ENCODE measurements at places on chromosomes 16 and 17.

GRCh38 chr17:47675380-47676198 lies 18.4 kb upstream of the TBKBP1 start:
- DNase-seq = no peak

DNA sequence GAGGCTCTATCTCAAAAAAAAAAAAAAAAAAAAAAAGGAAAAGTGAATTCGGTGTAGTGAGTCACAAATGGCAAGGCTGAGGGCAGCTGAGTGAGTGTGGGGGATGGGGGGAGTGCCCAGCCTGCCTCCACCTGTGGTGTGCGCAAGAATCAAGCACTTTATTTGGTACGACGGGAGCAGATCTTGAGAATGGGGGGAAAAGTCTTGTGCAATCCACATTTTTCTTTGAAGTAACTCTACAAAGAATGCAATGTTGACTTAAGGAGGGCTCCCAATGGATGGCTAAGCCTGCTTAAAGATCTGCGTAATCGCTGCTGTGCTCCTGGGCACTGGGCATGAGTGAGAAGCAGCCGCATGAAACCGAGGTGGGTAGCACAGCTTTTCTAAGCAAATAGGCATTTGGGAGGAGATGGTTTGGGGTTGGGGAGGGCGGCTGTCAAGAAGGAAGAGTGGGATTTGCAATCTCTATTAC lies 28.2 kb downstream of the ATP2C2 start:
- no peak for DNase-seq

GRCh38 chr17:38659415-38659814 lies 15.3 kb downstream of the EPOP start:
- no peak for DNase-seq

DNA sequence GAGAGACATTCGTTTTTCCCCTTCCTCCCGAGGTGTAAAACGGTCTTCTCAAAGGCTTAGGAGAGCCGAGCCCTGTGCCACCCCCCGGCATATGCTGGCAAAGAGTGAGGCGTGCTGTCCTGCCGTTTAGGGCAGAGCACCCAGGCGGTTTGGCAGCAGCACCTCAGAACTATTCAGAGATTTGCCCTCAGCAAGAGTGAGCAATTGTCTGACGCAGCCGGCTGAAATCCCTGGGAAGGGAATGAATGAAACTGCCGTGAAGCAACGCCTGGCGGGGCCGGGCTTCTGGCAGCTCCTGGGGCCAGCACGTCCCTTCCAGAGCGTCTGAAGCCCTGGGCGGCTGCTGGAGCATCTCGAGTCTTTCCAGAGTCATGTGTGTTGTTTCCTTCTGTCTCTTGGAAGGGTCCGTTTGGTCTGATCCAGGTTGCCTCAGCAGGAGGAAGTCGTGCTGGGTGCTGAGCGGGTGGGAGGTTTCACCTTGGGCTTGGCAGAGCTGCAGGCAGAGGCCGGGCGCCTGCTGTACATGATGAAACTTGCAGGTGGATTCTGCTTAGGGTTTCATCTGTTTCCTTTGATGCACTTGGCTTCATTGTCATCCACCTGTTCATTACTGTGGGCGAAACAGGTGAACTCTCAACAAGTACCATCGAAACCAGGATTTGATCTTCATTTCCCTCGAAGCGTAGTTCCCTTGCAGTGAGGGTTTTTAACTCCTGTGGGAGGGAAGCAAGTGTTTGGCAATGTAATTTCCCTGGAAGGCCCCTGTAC lies 35.4 kb downstream of the TBCD start:
- no peak for DNase-seq

GRCh38 chr17:311119-311782 lies 41.4 kb downstream of the RPH3AL start:
- DNase-seq = no peak

GRCh38 chr16:77711179-77711578 lies 11.1 kb upstream of the NUDT7 start:
- no peak for DNase-seq

- DNase-seq = no peak
Observed at GRCh38 chr17:33390479-33391176, 97.5 kb upstream of the ASIC2 start.

GRCh38 chr17:11618861-11619566 lies 20.7 kb downstream of the DNAH9 start:
- no peak for DNase-seq

- DNase-seq = no peak
Observed at GRCh38 chr16:57800200-57801097, 1.8 kb downstream of the KIFC3 start.

DNA sequence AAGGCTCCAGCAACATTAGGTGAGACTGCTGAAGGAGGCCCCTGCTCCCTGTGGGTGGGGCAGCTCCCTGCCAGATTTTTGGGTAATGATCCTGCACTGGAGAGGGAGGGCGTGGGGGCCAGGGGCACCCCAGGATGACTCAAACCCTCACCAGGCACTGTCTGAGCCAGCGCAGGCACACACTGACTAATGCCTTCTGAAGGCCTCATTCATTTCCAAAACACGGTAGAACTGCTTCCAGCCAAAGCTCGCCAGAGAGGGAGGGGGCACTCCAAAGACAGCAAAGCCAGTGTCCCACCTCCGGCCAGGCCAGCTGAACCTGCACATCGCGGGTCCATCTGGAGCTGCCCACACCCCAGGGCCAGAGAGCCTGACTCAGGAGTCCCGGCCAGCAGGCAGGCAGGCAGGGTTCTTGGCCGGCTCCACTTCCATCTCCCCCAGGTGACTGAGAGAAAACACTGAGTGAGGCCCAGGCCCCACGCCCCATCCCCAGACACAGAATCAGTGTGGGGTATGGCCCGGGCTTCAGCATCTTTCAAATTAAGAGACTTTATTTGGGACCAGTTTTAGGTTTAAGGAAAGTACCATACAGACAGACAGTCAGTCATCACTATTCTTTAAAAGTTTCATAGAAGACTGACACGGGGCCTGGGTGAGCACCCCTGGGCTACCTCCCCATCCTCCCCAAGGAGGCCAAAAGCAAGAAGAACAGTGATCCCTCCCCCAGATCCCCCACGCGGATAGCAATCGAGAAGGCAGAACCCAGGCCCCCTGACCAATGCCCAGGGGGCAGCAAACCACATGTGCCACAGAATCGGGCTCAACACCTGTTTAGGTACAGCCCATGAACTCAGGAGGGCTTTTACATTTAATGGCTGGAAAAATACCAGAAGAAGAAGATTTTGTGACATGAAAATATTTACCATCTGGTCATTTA lies 2.3 kb downstream of the PIEZO1 start:
- DNase-seq = no peak

- DNase-seq = peak; percentile 69
Observed at GRCh38 chr17:59637611-59638310, 18.1 kb downstream of the CLTC start.

DNA sequence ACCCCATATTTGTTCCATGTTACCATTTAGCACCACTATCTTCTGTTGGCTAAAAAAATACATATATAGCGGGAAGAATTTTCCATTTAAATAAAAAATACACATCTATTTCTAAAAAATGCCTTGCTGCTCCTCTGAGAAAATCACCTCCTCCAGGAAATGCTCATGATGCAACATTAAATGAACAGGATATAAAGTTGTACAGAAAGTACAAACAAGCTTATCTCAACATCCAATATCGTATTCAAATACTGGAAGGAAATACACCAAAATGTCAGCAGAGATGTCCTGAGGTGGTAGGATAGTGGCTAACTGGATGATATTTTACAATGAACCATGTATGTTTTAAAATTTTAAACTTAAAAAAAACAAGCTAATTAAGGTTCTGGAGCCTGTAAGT lies 21.3 kb downstream of the GNA13 start:
- no peak for DNase-seq

DNA sequence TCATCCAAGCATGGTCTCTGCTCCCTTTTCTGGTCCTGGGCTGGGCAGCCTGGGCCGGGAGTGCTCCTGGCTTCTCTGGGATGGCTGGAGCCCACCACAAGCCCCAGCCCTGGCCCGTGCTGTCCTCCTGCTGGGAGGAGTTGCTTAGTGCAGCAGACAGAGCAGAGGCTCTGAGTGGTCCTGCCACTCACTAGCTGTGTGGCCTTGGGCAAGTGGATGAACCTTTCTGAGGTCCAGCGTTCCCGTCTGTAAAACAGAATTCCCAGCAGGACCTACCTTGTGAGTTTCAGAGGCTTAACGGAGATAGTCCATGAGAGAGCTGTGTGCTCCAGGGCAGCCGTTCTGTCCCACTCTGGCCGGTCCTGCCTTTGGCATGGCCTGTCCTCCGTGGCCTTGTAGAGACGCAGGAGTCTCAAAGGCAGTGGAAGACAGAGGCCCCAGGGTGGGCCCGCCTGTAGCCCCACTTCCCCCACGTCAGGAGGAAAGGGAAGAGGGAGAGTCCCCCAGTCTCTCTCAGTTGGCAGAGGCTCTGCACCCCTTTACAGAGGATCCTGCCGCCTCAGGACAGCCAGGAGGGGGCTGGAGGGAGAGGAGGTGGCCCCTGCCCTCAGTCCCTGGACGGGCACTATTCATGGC lies 7.8 kb downstream of the MYO15B start:
- no peak for DNase-seq

DNA sequence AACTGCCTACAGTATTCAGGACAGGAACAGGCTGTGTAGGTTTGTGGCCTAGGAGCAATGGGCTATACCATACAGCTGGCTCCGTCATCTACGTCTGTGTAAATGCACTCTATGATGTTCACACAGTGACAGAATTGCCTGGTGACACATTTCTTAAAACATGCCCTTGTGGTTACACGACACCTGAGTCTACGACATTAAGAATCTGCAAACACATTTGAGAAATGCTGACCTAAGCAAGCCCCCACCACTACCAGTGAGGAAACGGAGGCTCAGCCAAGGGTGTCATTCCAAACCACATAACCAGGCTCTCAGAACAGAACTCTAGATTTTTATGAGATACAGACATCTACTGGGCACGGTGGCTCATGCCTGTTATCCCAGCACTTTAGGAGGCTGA lies 23.5 kb downstream of the USP36 start:
- peak; percentile 85 for DNase-seq

- peak; percentile 80 for DNase-seq
Observed at GRCh38 chr17:76076765-76077583, 2.0 kb upstream of the ZACN start.

All from common myeloid progenitor, CD34-positive (primary cell).